ENCODE measurements at places on chromosomes 2 and 18.

DNA sequence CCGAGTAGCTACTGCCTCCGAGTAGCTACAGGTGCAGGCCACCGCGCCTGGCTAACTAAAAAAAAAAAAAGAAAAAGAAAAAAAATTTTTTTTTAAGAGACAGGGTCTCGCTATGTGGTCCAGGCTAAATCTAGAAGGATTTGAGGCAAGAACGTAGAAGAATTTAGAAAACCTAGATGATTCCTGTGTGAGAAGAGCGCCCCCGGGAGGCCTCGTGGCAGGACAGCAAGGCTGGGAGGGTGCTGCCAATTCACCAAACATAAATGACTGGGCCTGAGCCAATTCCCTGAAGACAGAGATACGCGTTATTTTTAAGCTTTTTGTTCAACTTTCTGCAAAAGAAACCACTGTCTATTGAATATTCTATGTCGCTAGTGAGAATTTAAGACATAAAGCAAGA lies 90.1 kb upstream of the TGFA start:
- no peak for DNase-seq

DNA sequence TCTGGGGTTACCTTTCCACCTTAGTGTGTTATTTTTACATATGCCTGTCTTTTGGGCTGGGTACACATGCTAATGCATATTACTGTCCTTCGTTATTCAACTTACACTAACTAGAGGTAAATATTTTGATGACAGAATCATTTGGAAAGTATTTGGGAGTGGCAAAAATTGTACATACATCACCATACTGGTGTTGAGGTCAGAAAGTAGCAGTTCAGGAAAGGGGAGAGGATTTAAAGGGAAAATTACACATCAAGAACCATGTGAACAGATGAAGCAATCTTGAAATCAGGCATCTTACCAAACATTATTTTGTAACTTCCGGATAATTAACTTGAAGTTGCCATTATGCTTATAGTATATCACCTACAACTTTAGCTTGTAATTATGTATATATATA lies 379.7 kb downstream of the RND3 start:
- DNase-seq, result no peak

- no peak for DNase-seq
Observed at GRCh38 chr2:57549642-57550102, 496.9 kb upstream of the VRK2 start.

GRCh38 chr2:96315400-96316071 lies 9.6 kb upstream of the ITPRIPL1 start:
- no peak for DNase-seq

DNA sequence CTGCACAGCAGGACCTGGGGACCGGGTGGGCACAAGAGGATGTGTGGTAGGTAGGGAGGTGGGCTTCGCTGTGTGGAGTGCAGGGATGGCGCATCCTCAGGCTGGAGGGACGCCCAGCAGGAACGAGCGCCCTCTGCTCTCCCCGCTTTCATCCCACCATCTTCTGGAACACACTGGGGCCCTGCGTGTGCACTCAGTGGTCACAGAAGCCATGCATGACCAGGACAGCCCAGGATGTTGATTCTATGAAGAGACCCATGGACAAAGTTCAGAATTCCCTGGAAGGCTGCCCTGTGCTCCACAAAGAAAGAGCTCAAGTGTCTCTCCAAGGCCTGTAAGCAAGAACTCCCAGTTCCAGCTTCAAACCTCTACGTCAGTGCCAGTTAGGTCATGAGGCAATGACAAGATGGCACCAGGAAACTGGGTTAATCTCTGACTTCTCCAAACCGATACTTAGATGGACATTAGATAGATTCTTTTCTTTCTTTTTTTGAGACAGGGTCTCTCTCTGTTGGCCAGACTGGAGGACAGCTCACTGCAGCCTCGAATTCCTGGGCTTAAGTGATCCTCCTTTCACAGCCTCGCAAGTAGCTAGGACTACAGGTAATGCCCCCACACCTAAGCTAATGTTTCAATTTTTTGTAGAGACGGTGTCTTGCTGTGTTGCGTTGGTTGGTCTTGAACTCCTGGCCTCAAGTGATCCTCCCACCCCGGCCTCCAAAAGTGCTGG lies 3.4 kb downstream of the SLC66A2 start:
- no peak for DNase-seq

DNA sequence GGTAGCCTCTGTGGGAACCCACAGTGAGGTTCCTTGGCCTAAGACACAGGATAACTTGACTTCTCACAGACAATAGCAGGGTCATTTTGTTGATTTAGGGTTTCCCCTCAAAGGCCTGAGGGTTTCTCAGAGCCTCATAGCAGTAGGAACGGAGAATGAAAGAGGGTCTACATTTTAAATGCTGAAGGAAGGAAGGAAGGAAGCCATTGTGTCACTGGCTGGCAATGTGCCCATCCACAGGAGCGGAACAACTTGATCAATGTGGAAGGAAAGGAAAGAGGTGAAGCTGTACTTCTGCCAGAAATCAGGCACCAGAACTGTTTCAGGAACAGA lies 5.1 kb downstream of the IL1B start:
- DNase-seq, result no peak

DNA sequence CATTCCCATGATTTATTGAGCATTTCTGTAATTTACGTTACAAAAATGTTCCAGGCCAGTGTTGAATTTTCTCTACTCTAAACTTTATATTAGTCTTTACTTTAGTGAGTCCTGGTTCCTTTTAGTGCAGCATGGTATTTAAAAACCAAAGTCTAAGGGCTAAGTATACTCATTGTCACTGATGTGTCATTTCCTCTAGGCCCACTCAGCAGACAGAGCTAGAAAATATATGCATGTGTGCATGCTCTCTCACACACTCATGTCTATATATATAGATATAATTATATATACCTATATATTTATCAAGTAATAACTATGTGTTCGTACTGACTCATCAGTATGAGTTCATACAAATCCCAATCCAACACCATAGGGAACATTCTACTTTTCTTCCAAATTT lies 132.5 kb upstream of the SLC8A1 start:
- DNase-seq, result no peak

DNA sequence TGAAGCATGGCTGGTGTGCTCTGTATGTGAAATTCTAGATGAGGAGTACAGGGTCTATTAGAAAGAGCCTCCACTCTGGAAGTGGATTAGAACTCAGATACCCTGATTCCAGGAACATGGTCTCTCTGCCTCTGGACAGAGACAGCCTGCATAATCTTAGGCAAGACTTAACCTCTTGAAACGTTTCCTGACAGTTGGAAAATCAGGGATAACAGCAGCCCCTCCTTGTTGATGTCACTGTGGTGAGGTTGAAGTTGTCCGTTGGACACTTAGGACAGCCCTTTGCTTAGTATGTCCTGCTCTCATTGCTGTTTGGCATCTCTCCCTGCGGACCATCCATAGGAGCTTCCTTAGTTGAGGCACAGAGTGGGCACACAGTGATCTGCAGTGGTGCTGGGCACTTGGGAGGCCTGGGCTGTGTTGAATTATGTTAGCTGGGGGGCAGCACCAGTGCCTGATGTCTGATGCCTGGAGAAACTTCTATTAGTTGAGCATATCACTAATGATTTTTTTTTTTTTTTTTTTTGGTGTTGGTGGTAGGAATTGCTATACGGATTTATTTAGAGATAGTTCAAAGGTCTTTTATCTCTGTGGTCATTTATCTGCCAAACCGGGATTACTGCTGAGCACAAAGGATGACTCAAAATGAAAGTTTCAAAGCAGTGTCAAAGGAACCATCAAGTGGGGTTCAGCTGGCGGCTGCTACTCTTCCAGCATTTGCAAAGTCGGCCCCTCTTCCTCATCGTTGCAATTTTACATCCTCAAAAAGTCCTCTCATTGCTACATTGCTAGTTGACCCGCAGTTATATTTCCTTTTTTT lies 28.8 kb downstream of the SETBP1 start:
- no peak for DNase-seq
